ENCODE measurements at places on chromosomes 16 and 17.

- DNase-seq, result no peak
Measured at GRCh38 chr17:32564325-32564724, 77.5 kb downstream of the CDK5R1 start.

- no peak for DNase-seq
Measured at GRCh38 chr16:86306011-86306644, 204.2 kb upstream of the FOXF1 start.

DNA sequence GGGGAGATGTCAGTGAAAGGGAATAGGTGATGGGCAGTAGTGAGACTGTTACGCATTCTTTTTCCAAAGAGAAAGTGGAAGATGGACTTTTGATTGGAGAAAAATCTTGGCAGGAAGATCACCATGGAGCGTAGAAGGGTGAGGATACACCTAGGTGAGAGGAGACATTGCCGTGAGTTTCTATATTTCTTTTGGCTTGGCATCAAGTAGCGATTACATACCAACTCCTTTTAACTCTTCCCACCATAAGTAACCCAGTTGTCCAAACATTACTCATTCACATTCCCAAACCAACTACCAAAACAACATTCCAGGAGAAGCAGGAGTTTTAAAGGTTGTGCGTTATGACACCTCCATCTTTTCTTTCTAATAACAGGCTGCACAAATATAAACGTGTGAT is 10.7 kb upstream of the KRT28 start:
- no peak for DNase-seq

DNA sequence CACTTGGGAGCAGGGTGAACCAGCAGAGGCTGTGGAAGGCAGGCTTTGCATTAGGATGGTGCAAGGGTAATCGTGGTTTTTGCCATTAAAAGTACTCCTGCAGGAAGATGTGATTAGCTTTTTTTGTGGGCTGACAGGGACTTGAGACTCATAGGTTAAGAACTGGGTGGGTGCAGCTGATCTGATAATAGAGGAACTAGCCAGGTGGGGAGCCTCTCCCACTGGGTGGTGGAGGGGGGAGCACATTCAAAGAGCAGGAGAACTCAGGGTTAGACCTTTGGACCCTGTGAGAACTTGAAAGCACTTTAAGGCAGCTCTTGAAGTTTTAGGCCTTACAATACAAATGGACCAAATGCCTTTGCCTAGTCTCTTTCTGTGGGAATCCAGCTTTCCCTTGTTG is 32.4 kb downstream of the CCL4 start:
- no peak for DNase-seq

GRCh38 chr17:59094861-59095530 is 11.7 kb downstream of the TRIM37 start:
- DNase-seq, result no peak

- DNase-seq, result no peak
Measured at GRCh38 chr16:6377956-6378355, 954.7 kb upstream of the RBFOX1 start.

DNA sequence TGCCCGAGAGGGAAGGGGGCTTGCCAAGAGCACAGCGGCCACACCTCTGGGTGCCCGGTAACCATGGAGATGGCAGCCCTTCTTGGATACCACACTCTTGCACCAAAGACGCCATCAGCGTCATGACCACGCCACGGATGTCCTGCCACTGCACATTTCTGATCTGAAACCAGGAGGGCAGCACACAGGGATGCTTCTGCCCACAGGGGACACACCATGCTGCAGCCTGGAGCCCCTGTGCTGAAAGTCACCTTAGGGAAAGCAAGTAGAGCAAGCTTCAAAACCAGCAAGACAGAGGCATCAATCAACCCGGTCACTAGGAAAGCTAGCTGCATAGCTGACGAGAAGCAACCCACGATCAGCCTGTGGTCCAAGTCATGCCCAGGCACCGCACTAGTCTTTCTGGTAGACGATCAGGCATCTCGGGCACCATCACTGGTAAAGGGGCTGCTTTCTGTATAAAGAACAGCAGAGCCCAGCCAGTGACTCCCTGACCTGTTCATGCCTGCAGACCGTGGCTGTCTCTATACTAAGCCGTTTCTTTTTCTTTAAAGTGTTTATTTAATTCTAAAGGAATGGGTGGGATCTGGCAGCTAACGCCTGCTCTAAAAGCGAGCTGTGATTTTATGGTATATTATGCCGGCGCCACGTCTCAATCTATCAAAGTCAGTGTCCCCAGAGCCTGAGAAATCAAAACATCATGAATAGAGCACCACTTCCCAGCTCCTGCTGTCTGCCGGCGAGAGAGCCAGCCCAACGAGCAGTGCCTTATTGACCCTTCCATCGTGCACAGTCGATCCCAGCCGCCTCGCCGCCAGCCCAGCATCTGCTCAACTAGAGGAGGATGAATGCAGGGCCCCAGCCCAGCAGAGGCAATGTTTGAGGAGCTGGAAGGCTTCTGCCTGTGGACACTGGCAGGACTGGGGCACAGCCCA is 244.7 kb downstream of the RBFOX3 start:
- no peak for DNase-seq

DNA sequence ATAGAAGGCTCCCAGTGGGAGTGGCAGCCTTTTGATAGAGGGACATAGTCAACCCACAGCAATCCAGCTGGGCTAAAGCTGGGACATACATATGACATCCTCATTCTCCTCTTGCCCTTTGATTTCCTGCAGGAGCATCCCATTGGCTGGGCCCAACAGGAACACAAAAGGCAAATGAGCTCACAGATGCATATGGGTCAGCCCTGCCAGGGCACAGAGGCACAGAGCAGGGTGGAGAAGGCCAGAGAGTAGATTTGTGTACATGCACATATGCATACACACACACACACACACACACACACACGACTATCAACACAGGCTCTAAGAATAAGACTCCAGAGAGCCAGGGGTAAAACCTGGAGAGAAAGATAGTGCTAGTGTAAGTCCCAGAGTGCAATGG is 58.6 kb downstream of the MMD start:
- DNase-seq, result no peak

DNA sequence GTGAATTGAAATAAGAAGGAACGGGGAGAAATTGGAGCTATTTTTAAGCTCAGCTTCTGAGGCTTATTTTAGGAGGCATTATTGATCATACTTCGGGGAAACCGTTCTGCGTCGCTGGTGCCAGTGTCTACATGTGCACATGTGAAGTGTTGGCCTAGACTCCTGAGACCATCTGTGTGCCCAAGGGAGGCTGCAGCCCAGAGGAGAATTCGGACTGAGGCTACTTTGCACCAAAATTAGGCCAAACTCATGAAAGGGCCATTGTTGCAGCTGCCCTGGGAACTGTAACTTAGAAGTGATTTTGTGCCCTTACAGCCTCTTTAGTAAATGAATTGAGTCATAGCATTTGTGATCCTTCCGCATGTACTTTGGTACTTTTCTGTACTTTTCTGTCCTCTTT is 102.0 kb upstream of the NOL11 start:
- no peak for DNase-seq

DNA sequence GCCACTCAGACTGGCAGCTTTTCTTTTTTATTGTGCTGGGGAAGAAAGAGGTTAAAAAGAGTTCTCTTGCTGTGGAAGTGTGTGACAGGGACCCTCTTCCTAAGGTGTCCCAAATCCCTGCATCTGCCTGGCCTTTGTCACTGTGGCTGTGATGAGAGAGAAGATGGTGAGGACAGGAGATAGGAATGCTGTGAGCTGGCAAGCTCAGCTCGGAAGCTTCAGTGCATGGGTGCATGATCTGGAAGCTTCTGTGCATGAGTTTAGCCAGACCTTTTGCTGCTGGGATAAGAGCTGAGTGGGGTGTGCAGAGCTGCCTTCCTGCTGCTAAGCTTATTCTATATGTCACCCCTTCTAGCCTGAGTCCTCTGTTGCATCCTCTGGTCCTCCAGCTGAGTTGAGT is 103.3 kb upstream of the CACNG3 start:
- DNase-seq, result no peak

DNA sequence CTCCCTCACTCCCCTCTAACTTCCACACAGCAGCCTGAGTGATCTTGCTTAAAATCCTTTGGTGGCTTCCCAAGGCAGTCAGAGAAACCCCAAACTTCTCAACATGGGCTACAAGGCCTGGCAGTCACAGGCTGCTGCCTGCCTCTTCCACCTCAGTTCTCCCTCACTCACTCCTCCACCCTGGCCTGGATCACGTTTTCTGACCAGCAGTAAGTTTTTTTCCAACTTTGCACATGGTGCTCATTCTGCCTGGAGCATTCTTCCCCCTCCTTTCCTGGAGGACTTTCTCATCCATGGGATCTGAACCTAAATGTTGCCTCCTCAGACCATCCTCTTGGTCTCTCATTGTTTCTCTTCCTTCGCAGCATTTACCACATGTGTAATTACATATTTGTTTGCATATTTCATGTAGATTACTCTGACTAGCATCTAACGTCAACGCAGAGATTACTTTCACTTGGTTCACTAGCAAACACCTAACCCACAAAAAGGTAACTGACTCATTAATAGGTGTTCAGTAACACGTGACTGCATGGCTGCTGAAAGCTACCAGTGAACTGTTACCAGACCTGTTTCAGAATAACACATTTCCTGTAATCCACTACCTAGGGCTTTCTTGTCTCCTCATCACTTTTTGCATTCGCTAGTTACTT is 17.1 kb downstream of the GNA13 start:
- DNase-seq, result no peak

DNA sequence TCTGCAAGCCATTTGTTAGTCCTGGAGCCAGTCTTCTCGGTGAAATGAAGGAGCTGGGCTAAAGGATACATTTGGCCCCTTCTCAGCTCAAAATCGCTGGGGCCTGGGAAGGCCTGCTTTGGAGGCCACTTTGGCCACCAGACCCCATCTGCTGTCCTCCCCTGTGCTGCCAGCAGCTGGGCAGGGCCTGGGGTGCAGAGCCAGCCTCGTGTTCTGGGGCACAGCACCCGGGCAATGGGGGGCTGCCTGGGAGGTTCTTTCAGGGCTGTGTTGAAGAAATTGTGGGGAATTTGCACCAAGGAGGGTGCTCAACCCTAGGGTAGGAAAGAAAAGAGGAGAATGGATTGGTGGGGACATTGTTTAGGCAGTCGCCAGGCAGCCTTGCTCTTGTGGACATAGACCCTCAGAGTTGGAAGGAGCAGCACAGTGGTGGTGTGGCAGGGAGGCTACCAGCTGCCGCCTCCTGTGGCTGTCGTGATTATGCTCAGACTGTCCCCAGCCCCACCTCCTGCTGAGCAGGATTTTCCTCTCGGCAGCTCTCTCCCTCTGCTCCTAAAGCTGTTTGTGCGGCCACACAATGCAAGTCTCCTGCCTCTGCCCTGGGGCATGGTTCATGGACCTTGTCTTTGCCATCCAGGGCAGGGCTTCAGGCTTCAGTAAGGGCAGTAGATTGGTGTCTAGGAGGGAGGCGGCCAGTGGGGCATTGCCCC is 174.8 kb downstream of the NTN1 start:
- DNase-seq, result no peak

DNA sequence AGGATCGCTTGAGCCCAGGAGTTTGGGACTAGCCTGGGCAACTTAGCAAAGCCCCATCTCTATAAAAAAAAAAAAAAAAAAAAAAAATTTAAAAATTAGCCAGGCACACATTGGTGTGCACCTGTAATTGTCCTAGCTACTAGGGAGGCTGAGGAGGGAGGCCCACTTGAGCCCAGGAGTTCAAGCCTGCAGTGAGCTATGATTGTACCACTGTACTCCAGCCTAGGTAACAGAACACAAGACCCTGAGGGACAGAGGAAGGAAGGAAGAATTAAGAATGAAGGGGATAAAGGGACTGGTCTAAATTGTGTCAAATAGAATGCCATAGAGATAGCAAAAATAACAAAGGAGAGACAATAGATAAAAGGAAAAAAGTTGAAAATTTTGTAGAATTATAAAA is 102.8 kb downstream of the TRIM37 start:
- DNase-seq, result no peak

GRCh38 chr17:38544175-38544838 is 61.4 kb downstream of the SRCIN1 start:
- no peak for DNase-seq

- no peak for DNase-seq
Measured at GRCh38 chr17:51857052-51857597, 301.4 kb downstream of the CA10 start.

DNA sequence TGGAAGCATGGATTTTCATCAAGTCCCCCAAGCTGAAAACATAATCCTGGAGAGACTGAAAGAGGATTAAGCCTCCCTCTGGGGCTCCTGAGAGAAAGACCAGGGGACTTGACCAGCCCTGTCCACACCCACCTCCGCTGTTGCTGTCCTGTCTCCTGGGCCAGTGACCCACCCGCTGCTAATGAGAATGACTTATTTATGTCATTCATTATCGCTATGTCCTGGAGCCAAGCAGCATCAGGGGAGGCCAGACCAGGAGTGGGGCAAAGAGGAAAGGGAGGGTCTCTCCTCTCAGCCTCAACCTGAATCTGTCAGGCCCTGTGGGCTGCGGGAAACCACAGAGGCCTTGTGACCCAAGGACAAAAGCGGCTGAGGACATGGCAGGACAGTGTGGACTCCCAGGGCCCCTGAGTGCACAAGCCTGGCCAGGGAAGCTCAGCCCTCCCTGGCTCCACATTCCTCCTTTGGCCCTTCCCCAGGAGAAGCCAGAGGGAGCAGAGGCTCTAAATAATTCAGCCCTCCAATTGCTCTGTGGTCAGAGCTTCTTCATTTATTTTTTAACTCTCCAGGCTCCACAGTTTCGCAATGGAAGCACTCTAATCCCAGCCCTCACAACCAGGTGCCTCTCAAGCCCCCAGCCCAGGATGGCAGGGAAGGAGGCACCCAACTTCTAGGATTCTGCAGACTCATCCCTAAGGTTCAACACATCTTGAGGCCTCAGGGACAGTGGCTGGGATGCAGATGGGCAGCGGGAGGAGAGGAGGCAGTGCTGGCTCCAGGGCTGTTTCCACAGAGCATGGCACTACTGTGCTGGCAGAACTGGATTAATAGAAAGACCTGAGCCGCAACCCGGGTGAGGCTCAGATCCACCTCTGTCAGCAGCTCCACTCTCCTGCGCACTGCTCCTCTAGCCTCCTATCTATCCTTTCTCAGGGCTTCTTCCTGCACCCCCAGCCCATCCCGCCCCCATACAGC is 19.1 kb downstream of the CUEDC1 start:
- DNase-seq, result no peak

DNA sequence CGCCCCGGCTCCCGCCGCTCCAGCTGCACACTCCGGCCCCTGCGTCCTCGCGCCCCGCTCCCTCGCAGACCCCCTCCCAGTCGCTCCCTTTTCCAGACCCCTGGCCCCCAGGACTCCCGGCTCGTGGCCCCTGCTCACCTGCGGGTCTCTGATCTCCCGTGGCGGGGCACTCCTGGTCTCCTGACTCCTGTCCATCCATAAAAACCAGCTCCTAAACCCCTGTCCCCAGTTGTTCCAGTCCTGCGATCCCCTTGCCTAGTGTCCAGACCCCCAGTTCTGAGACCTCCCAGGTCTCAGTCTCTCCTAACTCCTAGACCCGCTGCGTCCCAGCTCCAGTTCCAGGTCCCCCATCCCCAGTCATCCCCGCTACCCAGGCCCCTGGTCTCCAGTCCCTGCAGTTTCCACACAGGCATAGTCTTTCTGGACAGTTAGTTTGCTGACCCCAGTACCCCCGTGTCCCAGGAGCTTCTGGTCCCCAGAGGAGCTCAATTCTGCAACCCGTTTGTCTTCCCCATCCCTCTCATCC is 379 bp downstream of the SNX29 start:
- DNase-seq, result no peak

GRCh38 chr17:66533986-66534385 is 231.6 kb downstream of the PRKCA start:
- no peak for DNase-seq
